Activated CD4-positive, alpha-beta memory T cell treated with anti-CD3 and anti-CD28 coated beads for 36 hours (primary cell): ENCODE measurements at places on chromosomes 4 and X. TPM values are rescaled to one million over a fixed set of nuclear protein-coding genes. Genes with fewer than 3 reads are reported as not detected.

Gene COX7B2
- not detected for total RNA-seq

Gene GALNT7
- 14.4 TPM for total RNA-seq

Gene HSFX1
- 0.24 TPM for total RNA-seq

Gene NPY1R
- not detected for total RNA-seq

Gene AFM
- not detected for total RNA-seq

Gene SERTM2
- total RNA-seq: not detected

Gene EDA2R
- 1.3 TPM for total RNA-seq

Gene SLC16A2
- total RNA-seq: 1.2 TPM

DNA sequence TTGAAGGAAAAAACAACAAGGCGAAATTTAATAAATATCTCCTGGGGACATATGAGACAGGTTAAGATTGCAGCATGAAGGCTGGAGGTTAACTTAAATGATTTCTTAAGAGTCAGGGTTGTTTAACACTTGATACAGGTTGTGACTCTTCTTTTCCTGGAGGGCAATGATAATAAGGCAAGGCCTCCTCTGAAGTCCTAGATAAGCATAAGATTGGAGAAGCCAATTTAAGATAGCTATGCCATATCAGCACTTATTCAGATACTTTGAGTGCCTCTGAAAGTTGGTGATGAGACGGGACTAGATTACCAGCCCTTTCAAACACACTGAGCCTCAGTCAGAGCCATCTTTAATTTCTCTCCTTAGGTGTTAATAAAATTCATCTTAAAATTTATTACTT lies 350.8 kb downstream of the FBXO8 start:
- DNase-seq: no peak

GRCh38 chrX:8284131-8284530 lies 113.1 kb upstream of the VCX2 start:
- no peak for DNase-seq

- no peak for DNase-seq
Observed at GRCh38 chr4:24234288-24234848, 344.5 kb upstream of the PPARGC1A start.

DNA sequence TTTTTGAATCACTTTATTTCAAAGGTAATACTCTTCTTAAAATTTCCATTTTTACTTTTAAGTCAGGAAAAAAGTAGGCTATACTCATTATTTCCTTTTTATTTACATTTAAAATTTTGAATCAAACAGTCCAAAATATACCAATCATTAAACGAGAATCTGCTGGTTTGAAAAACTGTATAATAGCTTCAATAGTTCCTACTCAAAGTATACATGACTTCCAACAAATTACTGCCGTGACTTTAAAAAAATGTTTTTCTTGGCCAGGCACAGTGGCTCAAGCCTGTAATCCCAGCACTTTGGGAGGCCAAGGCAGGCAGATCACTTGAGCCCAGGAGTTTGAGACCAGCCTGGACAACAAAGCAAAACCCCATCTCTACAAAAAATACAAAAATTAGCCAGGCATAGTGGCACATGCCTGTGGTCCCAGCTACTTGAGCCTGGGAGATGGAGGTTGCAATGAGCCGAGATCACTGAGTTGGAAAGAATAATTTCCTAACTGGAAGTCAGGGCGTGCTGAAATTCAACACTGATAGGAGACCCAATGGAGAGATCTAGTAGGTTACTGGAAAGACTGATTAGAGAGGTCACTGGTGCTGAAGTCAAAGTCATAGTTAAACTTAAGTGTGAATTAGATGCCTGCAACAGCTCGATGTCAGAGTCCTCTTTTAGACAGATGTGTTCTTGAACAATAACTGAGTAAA lies 9.0 kb downstream of the KLHL8 start:
- DNase-seq: no peak

DNA sequence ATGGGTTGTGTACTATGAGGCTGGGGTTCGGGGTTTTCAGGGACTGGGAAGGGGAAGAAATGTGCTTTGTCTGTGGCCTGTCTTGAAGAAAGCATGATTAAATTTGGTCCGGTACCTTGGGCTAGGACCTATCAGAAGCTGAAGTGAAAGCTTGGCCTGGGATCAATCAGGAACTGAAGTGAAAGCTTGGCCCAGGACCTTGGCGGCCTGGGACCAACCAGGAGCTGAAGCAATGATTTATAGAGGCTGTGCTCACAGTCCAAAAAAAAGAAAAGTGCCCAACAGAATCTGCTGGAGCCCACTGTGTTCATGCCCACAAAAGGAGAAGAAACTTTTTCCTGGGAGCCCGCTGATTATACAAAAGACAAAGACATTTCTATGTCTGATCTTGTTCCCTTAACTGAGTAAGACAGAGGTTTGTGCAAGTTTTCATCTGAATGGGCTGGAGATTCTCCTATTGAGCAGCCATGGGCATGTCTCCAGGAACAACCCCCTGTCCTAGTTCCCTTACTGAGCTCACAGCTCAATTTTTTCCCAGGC lies 1427.9 kb downstream of the FAM133A start:
- no peak for DNase-seq

DNA sequence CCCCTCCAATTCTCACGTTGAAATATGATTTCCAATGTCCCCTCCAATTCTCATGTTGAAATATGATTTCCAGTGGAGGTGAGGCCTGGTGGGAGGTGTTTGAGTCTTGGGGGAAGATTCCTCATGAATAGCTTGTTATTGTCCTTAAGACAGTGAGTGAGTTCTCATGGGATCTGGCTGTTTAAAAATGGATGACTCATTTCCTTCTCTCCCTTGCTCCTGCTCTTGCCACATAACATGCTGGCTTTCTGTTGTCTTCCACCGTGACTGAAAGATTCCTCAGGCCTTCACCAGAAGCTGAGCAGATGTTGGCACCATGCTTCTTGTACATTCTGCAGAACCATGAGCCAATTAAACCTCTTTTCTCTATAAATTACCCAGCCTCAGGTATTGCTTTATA lies 346.8 kb upstream of the TECRL start:
- no peak for DNase-seq
